Astrocyte of the spinal cord (primary cell): ENCODE measurements at places on chromosomes 11 and 22.
A peak's percentile ranks its signal among the peaks of the same experiment; 100 is the strongest.

GRCh38 chr11:27187848-27188621, 147.4 kb downstream of the BBOX1 start:
- no peak for DNase-seq

- DNase-seq: peak; percentile 79
These were observed 66.4 kb downstream of the SGSM3 start for GRCh38 chr22:40436505-40437431.

GRCh38 chr11:12330485-12331231, 46.7 kb upstream of the PARVA start:
- no peak for DNase-seq

- DNase-seq: no peak
These were observed 649 bp downstream of the MS4A15 start for GRCh38 chr11:60757231-60757800.

DNA sequence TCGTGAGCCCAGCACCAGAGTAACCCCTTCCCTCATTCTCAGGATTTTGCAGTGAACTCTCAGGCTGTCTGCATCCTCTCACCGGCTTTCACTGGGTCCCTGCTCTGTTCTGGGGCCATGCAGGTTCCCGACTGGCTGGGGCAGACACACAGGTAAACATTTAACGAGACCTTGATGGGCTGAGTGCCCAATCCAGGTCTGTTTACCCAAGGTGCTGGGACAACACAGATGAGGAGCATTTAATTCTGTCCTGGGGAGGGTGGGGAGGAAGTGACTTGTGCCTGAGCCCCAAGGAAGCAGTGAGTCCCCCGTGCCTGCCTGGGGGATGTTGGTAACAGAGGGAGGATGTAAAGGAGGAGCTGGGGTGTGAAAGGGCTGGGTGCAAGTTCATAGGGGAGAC, 4.4 kb downstream of the BIK start:
- no peak for DNase-seq

- DNase-seq: no peak
These were observed 100.5 kb downstream of the MPPED1 start for GRCh38 chr22:43512279-43512678.

- DNase-seq: no peak
These were observed 2249.5 kb downstream of the LRRC4C start for GRCh38 chr11:39209981-39210380.

DNA sequence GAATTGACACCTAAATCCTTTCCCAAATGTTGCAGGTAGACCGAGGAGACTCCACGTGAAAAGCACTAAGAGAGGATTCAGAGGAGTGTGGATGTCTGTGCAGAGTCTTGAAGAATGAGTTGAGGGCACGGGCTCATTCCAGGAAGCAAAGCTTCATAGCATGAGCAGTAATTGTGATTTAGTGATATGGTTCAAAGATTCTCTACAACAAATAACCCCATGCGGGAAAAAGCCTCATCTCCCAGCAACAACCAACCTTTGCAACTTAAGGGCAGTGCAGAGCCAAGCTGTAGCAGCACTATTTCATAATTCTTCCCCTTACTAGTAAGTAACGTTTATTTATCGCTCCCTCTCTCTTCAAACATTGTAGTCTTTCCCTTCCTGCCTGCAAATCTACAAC, 87.5 kb upstream of the CLMP start:
- no peak for DNase-seq

GRCh38 chr11:24470431-24470830, 26.4 kb upstream of the LUZP2 start:
- DNase-seq: no peak

- peak; percentile 69 for DNase-seq
These were observed 62.1 kb downstream of the THAP12 start for GRCh38 chr11:76318744-76319384.

GRCh38 chr22:22109693-22110466, 127.3 kb upstream of the TOP3B start:
- DNase-seq: no peak

DNA sequence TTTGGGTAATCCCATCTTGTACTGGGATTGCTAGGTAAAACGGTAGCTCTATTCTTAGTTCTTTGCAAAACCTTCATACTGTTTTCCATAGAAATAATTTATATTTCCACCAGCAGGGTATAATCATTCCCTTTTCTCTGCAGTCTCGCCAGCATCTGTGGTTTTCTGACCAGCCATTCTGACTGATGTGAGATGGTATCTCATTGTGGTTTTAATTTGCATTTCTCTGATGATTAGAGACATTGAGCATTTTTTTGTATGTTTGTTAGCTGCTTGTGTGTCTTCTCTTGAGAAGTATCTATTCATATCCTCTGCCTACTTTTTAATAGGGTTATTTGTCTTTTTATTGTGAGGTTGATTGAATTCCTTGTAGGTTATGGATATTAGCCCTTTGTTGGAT, 220.9 kb downstream of the PGR start:
- peak; percentile 73 for DNase-seq

DNA sequence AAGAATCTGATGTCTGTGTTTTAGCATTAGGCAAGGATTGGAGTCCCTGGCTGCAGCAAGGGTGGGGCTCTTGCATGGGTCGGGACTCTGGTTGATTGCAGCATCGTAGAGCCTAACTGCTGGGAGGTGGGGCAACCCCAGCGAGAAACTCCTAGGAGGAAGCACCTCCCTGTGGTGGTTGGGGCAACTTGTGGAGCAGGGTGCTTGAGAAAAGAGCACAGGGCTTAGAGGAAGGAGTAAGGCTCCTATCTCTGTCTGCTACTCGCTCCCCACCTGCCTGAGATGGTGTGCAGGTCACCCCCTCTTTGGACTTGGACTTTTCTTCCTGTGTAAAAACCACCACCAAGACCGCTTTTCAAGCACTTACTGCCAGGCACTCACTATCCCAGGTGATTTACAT, 15.6 kb downstream of the SREBF2 start:
- no peak for DNase-seq

- DNase-seq: no peak
These were observed 361.5 kb downstream of the TBC1D22A start for GRCh38 chr22:47123827-47124442.

DNA sequence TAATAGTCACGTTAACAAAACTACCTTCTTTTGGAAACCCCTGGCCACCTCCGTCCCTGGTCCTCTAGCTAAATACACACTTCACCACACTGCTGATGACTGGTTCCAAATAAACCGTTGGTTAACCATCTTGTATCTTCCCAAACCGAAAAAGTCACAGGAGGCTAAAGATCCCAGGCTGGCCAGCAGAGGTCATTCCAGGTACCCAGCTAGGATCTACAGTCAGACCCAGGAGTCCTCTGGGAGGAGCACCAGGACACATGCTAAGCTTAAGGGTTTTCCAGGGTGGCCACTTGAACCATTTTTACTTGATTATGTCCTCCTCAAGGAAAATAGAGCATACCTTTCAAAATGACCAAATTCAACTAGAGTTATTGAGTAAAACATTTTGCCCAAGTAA, 103.2 kb downstream of the ETS1 start:
- DNase-seq: no peak

DNA sequence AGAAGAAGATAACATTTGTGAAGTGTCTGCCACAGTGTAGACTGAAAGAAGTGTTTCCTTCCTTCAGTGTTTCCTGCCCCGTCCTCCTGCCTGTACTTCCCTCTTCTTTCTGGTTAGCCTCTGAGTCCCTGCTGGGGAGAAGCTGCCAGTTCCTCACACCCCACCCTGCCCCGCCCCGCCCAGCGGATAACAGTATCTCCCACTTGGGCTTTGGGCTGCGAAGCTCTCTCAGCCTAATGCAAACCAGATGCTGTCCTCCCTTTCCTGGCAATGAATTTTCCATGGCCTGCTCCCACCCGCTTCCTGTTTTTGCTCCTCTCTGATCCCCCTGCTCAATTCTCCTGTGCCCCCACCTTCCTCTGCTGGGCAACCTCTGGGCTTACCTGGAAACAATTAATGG, 5.2 kb upstream of the RAB3IL1 start:
- DNase-seq: peak; percentile 64

DNA sequence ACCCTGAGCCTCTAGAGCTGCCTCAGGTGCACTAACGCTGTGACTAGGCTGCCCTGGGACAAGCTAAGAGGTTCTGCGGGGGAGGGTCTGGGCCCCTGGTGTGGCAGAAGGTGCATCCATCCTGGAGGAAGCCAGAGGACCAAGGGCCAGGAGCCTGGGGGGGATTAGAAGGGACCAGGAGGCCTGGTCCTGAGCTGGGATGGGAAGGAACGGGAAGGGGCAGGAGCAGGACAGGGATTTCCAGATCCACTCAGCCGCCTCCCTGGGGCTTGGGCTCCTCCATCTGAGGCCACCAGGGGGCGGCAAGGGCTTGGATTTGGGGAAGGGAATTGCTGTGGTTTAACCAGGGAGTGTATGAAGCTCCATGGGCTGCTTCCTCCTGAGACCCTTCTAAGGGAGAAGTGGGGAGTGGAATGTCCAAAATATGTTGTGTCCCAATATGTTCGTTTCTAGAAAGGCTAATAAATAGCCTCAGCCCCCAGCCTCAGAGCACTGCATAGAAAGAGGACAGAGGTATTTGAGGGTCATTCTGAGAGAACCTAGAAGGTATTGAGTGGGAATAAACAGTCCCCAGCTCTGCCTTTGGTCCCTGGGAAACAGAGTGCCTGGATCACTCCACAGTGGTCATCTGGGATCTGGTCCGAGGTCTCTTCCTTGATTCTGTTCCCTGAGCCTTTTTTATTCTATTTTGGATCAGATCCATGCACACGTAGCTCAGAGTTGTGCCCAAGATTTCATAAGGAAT, 17.4 kb upstream of the PRAME start:
- DNase-seq: peak; percentile 27

- peak; percentile 84 for DNase-seq
These were observed at the start of gene GRAMD1B for GRCh38 chr11:123429913-123430720. GRAMD1B (plus strand) TSS chr11:123430269; CDS start chr11:123430793, 524 bp downstream.

DNA sequence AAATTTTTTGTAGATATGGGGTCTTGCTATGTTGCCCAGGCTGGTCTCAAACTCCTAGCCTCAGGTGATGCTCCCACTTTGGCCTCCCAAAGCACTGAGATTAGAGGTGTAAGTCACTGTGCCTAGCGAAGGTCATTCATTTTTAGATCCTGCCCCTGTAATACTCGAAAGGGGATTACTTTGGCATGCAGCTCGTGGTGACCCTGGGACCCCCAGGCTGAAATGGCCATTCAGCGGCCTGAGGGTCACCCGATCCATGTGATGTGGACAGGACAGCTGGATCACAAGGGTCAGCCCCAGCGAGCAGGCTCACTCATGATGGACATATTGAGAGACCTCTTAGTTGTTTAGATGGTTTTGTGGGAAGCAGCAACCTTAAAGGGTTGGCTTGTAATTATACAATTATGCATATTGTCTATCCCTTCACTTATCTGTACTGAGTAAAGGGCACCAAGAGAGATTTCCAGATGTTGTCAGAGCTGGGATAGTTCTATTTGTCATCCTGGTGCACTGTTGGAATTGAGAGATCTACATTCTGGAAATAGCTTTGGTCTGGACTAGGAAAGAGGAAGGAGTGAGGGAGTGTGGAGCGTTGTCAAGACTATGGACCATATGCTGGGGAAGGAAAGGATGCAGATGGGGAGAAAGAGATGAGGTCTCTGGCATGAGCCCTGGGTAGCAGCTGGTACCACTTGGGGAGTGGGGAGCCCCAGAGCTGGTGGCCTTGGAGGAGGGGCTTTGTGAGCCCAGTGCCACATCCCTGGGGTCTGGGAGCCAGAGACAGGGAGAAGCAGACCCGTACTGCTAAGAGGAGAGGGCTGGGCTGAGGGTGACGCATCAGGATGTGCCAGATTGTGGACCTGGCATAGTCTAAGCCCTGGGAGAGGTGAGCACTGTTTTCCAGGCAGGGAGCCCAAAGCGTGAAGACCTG, 15.5 kb downstream of the RHBDD3 start:
- no peak for DNase-seq

DNA sequence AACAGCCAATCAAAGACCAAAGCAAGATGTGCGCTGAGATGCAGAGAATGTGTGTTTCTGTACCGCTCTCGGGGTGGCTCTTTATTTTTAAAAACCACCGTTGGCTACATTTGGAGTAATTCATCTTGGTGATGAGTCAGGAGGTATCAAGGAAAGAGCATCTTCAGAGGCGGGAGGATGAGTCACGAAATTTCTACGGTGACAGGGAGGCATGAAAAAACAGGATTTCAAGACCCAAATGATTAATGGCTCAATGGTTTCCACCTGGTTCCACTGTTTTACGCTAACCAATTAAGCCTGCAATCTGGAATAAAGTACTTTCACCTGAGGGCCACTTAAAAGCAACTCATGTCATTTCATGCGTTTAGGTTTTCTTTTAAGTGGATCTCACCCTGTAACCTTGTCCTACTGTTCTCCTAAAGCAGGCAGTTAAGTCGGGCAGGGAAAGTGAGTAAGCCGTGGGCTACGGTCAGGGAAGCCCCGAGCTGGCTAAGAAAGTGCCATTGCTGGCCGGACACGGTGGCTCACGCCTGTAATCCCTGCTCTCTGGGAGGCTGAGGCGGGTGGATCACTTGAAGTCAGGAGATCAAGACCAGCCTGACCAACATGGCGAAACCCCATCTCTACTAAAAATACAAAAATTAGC, 74.6 kb downstream of the CELSR1 start:
- peak; percentile 52 for DNase-seq

- DNase-seq: no peak
These were observed 594.7 kb downstream of the METTL15 start for GRCh38 chr11:28702871-28703270.

- DNase-seq: no peak
These were observed 5.5 kb upstream of the PGM2L1 start for GRCh38 chr11:74403607-74404321.

GRCh38 chr11:95505927-95506426, 275.0 kb upstream of the SESN3 start:
- DNase-seq: peak; percentile 74

DNA sequence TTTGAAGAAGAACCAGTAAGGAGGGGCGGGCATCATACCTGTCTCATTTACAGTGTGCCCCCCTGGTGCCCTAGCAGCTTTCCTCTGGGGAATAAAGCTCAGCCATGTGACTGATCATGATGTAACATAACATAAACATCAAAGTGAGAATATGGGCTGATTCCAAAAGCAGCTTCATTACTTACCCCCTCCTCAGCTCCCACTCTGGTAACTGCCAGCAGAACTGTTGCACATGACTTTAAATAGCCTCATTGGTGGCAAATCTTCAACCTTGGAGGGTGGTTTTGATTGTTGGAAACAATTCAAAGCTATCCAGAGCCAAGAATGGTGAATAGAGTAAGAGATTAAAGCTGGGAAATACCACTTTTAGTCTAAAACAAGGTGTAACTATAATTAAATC, 384.6 kb downstream of the BUD13 start:
- no peak for DNase-seq

DNA sequence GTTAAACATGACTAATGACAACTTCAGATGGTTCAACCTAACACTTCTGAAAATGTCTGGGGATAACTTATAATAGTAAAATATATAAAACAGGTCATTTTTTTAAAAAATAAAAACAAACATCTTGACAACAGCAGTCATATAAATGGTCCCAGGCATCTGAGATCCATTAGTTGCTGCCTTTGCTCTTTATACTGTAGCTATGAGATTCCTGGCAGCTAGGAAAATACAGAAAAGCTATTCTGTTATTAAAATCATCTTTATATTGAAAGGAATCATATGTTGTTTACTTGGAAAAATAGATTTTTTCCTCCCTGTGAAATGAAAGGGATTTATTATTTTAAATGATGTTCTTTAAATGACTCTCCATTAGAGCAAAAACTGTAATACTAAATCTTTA, 55.7 kb upstream of the DEUP1 start:
- no peak for DNase-seq
